ENCODE measurements at places on chromosomes 13 and 19. TPM values are rescaled to one million over a fixed set of nuclear protein-coding genes. Genes with fewer than 3 reads are reported as not detected.

The HOMER3 gene
- total RNA-seq: 50.8 TPM

The TRAPPC6A gene
- 3.1 TPM for total RNA-seq

The PGLYRP1 gene
- not detected for total RNA-seq

The ZNF350 gene
- 14.0 TPM for total RNA-seq

The SLITRK5 gene
- total RNA-seq: under 0.01 TPM

The CARS2 gene
- total RNA-seq: 71.4 TPM

The ZNF208 gene
- not detected for total RNA-seq

The KCNRG gene
- 5.0 TPM for total RNA-seq

- H3K4me1 ChIP-seq: peaks cover 4% of the 10 kb centered on the region
- DNase-seq: peak; percentile 42
- no peaks in the 10 kb centered on the region for H3K36me3 ChIP-seq
- no peaks in the 10 kb centered on the region for H3K27me3 ChIP-seq
- H3K4me3 ChIP-seq: no peak overlapping the region
These were observed 53.4 kb upstream of the KLF12 start for GRCh38 chr13:74187564-74187963.

DNA sequence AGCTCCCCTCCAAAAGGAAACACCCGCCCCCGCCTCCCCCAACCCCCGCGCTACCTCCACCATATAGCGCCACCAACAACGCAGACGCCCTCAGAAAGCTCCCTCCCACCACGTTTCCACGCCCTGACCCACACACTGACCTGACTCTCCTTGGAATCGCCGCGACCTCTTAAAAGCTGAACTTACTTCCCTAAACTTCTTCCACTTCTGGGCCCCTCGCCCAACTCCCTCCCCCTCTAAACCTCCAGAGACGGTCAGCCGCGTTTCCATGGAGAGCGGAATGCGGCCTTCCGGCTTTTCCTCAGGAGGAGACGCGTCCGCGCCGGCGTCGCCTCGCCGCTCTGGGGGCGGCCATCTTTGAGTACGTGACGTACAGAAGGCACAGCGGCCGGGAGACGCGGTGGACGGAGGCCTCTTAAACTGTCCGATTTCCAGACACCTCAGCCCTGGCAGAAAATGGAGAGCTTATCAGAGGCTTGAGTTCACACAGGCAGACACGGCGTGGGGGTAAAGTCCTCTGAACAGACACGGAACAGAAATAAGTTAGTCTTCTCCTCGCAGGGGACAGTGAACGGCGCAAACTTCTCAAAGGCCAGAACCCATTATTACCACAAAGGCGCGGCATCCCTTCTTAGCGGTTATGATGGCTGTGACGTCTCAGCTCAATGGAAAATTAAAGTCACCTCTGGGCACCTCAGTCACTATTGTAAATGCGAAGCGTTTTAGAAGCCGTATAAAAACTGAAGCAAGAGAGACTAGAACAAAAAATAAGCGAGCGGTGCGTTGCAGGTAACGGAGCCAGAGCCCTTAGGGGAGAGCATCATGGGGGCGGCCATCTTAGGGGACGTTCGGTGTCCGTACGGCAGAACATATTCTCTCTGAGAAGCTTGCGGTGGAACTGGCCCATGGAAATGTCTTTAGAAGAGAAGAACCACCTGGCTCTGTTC, at the start of gene ZNF432:
TSS of gene ZNF432 (minus strand) at position 284 of the 947 bp plus-strand sequence. CDS start 1,970 bp downstream, outside the sequence.
- no peaks in the 10 kb centered on the region for H3K4me1 ChIP-seq
- peak within 1 kb of the TSS; percentile 85 for H3K4me3 ChIP-seq
- H3K27me3 ChIP-seq: no peaks in the 10 kb centered on the region
- H3K36me3 ChIP-seq: peaks cover 8% of the 10 kb centered on the region
- DNase-seq: peak; percentile 91

- H3K4me3 ChIP-seq: no peak overlapping the region
- peak; percentile 21 for DNase-seq
- H3K27ac ChIP-seq: no peak overlapping the region
- no peaks in the 10 kb centered on the region for H3K36me3 ChIP-seq
- no peaks in the 10 kb centered on the region for H3K4me1 ChIP-seq
These were observed 372.4 kb downstream of the SUCLA2 start for GRCh38 chr13:47628666-47629065.

DNA sequence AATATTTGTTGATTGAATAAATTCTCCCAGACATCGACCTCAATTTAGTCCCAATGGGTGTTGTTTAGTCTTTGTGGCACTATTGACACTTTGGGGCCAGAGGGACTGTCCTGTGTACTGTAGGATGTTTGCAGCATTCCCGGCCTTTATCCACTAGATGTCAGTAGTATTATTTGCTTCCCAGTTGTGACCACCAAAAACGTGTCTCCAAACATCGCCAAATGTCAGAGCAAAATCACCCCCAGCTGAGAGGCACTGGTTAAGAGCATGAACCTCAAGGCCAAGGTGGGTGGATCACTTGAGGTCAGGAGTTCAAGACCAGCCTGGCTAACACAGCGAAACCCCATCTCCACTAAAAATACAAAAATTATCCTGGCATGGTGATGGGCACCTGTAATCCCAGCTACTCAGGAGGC, 15.4 kb downstream of the NLRP12 start:
- no peak overlapping the region for H3K4me3 ChIP-seq
- H3K27ac ChIP-seq: no peak overlapping the region
- no peaks in the 10 kb centered on the region for H3K36me3 ChIP-seq
- peak; percentile 42 for DNase-seq
- no peaks in the 10 kb centered on the region for H3K4me1 ChIP-seq

DNA sequence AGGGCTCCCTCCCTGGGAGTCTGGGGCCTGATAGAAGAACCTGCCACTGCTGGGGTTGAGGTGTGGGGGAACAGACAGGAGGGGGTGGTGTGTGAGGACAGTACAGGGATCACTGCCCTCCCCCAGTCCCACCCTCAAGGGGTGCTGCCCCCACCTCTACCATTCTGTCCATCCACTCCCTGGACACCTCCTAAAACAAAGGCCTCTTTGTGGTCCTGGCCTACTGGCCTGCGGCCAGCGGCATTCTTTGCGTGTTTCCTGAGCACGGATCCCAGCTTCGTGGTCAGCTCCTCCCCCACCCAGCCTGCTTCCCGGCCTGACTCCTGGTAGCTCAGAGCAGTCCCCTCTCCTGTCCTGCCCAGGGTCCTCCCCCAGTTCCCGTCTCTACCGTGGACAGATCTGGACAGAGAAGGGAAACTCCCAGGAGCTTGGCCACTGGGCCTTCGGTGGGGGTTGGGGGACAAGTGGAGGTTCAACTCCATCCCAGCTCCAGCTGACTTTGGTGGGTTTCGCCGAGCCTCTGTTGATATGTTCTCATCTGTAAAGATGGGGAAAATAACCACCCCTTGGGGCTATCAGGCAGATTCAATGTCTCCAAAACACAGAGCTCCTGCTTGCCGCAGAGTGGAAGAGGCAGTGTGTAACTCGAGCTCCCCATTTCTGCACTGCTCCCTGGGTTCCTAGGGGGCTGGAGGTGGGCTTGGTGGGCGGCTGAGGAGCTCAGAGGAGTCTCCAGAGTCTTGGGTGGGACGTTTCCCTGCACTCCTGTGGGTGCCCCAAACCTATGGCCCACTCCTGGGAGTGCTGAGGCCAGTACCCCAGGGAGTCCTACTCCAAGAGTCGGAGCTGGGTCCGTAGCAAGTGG, 48.7 kb downstream of the LYL1 start:
- H3K4me3 ChIP-seq: no peak overlapping the region
- DNase-seq: peak; percentile 96
- H3K27ac ChIP-seq: peak overlapping the region; percentile 100
- peaks cover 7% of the 10 kb centered on the region for H3K36me3 ChIP-seq
- peaks cover 72% of the 10 kb centered on the region for H3K4me1 ChIP-seq

GRCh38 chr13:41402691-41403511, 54.4 kb upstream of the RGCC start:
- H3K27me3 ChIP-seq: no peaks in the 10 kb centered on the region
- no peaks in the 10 kb centered on the region for H3K36me3 ChIP-seq
- H3K27ac ChIP-seq: no peak overlapping the region

DNA sequence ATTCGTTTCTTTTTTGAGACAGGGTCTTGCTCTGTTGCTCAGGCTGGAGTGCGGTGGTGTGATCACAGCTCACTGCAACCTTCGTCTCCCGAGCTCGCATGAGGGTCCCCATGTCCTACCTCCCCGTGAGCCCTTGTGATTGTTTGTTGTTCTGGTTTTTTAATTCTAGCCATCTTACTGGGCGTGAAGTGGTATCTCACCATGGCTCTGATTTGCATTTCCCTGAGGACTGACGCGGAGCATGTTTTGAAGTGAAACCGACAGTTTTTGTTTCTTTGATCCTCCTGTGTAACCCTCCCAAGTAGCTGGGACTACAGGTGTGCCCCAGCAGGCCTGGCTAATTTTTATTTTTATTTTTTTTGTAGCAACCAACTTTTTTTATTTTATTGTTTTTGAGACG, 21.7 kb downstream of the GNG7 start:
- H3K4me1 ChIP-seq: no peaks in the 10 kb centered on the region
- H3K27ac ChIP-seq: no peak overlapping the region
- H3K27me3 ChIP-seq: peaks cover 30% of the 10 kb centered on the region
- no peaks in the 10 kb centered on the region for H3K36me3 ChIP-seq
- DNase-seq: no peak

- peaks cover 15% of the 10 kb centered on the region for H3K36me3 ChIP-seq
- H3K27me3 ChIP-seq: no peaks in the 10 kb centered on the region
- H3K4me1 ChIP-seq: peaks cover 16% of the 10 kb centered on the region
- peak overlapping the region; percentile 24 for H3K27ac ChIP-seq
These were observed 3.9 kb upstream of the GSK3A start for GRCh38 chr19:42246143-42246921.

GRCh38 chr19:54319049-54319448, 6.1 kb upstream of the LILRA5 start:
- H3K27ac ChIP-seq: no peak overlapping the region
- H3K27me3 ChIP-seq: no peaks in the 10 kb centered on the region
- no peak for DNase-seq

- no peak overlapping the region for H3K27ac ChIP-seq
- H3K27me3 ChIP-seq: peaks cover 21% of the 10 kb centered on the region
- H3K36me3 ChIP-seq: no peaks in the 10 kb centered on the region
- no peaks in the 10 kb centered on the region for H3K4me1 ChIP-seq
- H3K4me3 ChIP-seq: no peak overlapping the region
- DNase-seq: no peak
These were observed 73.1 kb upstream of the MTIF3 start for GRCh38 chr13:27523346-27524073.

DNA sequence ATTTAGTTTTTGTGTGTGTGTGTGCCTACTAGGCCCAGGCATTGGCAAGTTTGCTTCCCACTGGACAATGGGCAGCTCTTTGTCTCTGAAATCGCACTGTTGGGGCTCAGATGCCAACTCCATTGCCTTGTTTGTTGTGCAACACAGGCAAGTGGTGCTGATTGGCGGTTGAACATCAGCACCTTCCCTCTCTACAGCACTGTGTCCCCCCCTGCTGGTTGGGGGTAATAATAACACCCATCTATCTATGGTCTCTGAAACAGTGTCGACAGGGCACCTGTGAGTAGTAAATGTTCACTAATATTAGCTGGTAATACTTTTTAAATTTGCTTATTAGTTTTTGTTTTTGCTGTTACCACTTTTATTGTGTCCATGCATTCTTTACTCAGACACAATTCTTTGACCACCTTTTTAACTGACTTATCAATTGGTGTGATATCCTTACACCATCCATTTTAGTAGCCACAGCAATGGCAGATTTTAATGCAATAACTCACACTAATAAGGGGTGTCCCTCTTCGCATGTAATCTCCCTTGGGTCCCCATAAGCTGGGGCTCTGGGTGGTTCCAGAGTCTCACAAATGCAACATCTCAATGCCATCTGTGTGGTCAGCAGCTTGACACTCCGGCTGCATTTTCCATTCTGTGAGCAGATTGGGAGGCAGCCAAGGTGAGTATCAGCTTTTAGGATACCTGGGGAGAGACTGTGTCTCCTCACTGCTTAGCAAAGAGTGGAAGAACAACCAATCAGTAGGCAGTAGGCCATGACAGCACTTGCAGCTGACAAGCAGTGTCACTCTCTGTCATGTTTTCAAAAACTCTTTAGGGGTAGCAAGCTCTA, 47.7 kb upstream of the UQCRFS1 start:
- H3K36me3 ChIP-seq: no peaks in the 10 kb centered on the region
- peak; percentile 4 for DNase-seq
- no peaks in the 10 kb centered on the region for H3K27me3 ChIP-seq
- H3K4me1 ChIP-seq: no peaks in the 10 kb centered on the region

GRCh38 chr19:12884926-12885748, 1.9 kb downstream of the KLF1 start:
- peak; percentile 28 for DNase-seq
- H3K27ac ChIP-seq: no peak overlapping the region

DNA sequence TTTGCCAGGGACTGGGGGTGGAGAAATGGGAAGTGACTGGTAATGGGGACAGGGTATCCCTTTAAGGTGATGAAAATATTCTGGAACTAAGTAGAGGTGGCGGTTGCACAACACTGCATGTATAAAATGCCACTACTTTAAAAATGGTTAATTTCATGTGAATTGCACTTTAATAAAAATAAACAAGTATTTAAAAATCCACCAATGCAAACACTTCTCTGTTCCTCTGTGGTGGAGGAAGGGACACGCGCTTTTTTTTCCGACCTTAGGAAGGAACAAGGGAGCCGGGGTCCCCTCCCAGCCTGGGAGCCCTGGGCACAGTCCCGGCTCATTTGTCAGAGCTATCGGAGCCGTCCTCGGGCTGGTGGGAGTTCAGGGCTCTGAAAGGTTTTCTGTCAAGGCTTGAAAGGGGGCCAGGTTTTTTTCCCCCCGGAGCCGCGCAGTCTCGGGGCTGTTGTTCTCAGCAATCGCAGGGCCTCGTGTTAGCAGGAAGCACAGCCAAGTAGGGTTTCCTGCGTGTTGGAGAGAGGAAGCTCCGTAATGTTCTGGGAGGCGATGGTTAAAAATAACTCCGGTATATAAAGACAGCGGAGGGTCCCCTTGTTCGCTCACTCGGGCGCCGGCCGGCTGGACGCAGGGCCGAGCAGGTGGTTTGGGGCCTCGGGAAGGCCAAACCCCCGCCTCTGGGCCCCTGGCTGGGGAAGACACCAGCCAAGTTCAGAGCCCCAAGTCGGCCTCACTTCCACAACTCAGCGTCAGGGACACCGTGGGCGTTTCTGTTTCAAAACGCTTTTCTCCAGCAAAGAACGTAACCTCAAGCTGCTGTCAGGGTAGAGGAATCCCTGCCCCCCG, 41.2 kb upstream of the KLF2 start:
- H3K4me1 ChIP-seq: peaks cover 6% of the 10 kb centered on the region
- peak; percentile 70 for DNase-seq
- peak overlapping the region; percentile 42 for H3K27ac ChIP-seq
- no peaks in the 10 kb centered on the region for H3K36me3 ChIP-seq

DNA sequence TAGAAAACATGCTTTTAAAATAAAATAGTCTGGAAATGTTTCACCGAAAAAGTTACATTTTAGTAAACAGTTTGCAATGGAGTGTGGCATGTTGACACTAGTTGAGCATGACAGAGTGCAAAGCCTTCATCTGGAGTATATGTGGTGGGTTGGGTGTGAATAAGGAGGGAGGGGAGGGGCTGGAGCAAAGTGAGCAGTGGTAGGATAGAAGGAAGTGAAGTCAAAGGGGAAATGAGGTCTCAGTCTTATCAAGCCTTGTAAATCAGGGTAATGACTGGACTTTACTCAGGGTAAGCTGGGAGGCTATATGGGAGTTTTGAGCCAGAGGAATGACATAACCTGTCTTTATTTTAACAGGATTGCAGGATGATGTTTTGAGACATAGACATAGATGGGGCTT, 222.8 kb downstream of the PCDH20 start:
- H3K27me3 ChIP-seq: no peaks in the 10 kb centered on the region
- H3K36me3 ChIP-seq: no peaks in the 10 kb centered on the region
- no peak for DNase-seq

GRCh38 chr13:72850959-72851677, 69.2 kb downstream of the PIBF1 start:
- no peak overlapping the region for H3K4me3 ChIP-seq
- no peaks in the 10 kb centered on the region for H3K27me3 ChIP-seq
- no peak for DNase-seq
- peaks cover 15% of the 10 kb centered on the region for H3K36me3 ChIP-seq
- H3K27ac ChIP-seq: no peak overlapping the region

GRCh38 chr13:32051156-32051555, 19.6 kb downstream of the FRY start:
- H3K4me3 ChIP-seq: no peak overlapping the region
- no peaks in the 10 kb centered on the region for H3K27me3 ChIP-seq
- peaks cover 9% of the 10 kb centered on the region for H3K4me1 ChIP-seq
- no peak overlapping the region for H3K27ac ChIP-seq
- no peaks in the 10 kb centered on the region for H3K36me3 ChIP-seq
